ENCODE measurements at places on chromosomes 5 and 9.

DNA sequence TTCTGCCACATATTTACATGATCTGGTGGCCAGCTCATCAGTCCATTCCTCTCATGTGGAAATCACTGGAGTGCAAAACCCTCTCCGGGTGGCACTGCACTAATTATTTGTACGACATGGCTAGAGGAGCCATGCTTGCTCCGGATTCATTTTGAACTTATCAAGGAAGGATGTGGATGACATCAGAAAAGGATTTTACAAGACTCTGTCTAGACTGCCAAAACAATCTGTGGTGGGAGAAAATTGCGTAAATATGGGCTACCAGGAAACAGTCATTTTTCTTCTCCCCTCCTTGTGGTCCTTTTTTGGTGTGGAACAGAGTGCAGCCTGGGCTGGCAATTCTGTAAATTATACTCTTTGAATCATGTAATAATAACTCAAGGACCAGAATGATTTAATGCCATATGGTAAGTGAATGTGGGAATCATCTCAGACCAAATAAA is 123.4 kb upstream of the IFNE start:
- DNase-seq = no peak

GRCh38 chr5:123705741-123706140 is 193.8 kb downstream of the CSNK1G3 start:
- no peak for DNase-seq

GRCh38 chr9:122131401-122132001 is 28.1 kb downstream of the NDUFA8 start:
- no peak for DNase-seq

DNA sequence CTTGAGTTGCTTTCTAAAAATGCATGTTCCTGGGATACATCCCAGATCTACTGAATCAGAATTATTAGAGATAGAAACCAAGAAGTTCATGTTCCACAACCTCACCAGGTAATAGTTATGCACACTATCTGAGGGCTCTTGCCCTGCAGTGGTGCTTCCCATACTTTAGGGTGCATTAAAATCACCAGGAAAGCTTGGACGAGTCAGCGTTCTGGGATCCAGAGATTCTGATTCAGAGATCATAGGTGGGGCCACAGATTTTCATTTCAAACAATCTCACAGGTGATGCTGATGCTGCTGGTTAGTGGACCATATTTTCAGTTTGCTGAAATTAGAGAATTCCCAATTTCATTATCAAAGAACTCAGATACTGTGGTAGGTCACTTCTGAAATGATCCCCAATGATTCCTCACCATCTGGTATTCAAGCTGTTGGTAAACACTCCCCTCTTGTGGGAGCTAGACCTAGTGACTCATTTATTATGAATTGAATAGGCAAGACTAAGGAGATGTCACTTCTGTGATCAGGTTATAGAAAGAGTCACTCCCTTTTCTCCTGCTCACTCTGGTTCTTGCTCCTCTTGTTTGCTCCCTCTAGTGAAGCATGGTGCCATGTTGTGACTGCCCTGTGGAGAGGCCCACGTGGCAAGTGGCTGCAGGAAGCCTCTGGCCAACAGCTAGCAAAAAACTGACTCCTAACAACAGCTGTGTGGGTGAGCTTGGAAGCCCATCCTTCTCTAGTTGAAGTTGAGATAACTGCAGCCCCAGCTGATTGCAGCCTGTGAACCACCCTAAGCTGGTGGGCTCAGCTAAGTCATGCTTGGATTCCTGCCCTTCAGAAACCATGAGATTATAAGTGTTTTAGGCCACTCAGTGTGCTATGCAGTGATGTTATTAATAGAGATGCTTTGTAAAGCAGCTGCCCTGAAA is 59.8 kb downstream of the SH3TC2 start:
- DNase-seq = no peak

DNA sequence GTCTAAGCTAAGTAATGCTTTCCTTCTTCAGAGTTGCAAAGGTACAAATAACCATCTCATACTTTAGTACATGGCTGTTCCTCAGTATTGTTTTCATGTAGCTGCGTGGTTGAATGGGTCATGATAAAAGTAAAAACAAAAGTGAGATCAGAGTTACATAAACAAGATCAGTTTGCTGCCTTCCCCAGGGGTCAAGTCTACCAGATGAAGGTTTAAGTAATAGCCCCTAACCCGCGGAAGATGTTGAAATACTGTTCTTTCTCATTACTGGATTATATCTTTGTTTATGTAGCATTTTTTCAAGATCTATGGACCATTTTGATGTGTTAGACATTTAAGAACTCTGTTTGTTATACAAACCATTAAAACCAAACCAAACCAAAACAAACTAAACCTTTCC is 34.1 kb upstream of the ARRDC3 start:
- no peak for DNase-seq

- no peak for DNase-seq
Observed at GRCh38 chr9:21465138-21465537, 17.0 kb downstream of the IFNE start.

DNA sequence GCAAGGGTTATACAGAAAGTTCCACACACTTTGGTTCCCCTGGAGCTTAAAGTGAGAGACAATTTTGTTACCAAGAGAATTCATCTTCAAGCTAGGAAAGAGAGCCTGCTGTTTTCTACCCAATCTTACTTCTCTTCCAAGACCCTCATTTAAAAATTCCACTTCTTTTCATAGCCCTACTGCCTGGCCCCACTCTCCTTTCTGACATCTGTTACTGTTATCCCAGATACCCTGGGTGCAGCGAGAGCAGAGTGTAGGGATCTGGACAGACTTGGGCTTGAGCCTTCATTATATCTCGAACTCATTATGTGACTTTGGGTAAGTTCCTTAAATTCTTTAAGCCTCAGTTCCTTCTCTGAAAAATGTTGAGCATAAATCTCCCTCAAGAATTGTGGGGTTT is 263.1 kb downstream of the ASTN2 start:
- no peak for DNase-seq

GRCh38 chr9:113475031-113475430 is 11.5 kb downstream of the RGS3 start:
- DNase-seq = no peak

DNA sequence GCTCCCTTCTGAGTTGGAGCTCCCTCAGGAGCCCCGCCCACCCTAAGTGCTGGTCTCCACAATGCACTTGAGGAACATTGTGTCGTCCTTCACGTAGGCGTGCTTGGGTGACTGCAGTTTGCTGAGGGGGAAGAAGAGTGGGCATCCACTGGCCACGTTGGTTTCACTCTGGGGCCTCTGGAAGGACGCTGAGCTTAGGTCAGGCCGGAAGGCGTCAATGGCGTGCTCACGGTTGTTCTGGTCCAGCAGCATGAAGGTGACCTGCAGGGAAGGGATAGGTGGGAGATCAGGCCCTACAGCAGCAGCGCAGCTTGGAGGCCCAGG is 21.7 kb downstream of the TRAF1 start:
- no peak for DNase-seq

DNA sequence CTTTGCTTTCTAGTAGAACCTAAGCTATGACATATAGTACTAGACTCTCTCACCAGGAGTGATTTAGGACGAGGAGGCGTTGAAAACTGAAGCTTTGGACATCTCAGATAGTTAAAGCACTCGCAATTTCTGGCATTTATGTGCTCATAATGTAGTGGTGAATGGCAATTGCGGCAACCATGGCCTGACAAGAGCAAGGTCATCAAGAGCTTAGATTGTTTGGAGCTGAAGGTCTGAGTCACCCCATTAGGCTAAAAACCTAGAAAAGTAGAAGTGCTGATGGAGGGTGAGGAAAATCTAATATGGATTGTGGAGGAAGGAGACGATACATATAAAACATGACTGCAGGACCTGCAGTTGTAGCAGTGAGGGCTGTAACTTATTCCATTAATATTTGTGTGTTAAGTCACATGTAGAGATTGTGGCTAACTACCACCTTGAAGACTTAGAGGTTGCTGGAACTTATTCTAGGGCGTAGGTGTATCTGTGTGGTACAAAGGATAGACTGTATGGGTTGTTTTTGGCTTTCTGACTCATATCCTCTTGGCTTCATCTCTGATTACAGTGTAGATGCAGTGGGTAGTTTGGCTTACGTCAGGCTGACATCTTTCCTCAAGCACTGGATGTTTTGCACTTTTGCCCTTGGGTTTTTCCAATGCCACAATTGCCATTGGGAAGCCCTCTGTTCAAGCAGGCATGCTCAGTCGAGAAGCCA is 138.9 kb upstream of the CDKN2B start:
- DNase-seq = no peak

DNA sequence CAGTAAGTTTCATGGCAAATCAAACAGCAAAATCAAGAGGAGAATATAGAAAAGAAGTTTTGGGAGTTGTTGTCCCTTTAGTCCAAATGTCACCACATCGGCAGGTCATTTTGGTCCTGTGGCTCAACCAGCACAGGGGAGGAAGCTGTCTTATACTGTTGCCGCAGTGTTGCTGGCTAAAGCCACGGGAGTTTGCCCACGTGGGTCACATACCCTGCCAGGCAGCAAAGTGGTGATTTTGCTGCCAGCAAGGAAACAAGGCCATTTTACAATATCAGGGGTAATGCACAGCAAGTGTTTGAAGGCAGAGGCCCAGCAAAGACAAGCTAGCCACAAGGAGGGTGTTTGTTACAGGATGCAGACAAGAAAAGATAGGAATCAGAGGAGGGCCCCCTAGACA is 14.5 kb downstream of the GABRA6 start:
- DNase-seq = no peak

GRCh38 chr5:69364414-69364813 is 4.9 kb downstream of the AK6 start:
- no peak for DNase-seq

DNA sequence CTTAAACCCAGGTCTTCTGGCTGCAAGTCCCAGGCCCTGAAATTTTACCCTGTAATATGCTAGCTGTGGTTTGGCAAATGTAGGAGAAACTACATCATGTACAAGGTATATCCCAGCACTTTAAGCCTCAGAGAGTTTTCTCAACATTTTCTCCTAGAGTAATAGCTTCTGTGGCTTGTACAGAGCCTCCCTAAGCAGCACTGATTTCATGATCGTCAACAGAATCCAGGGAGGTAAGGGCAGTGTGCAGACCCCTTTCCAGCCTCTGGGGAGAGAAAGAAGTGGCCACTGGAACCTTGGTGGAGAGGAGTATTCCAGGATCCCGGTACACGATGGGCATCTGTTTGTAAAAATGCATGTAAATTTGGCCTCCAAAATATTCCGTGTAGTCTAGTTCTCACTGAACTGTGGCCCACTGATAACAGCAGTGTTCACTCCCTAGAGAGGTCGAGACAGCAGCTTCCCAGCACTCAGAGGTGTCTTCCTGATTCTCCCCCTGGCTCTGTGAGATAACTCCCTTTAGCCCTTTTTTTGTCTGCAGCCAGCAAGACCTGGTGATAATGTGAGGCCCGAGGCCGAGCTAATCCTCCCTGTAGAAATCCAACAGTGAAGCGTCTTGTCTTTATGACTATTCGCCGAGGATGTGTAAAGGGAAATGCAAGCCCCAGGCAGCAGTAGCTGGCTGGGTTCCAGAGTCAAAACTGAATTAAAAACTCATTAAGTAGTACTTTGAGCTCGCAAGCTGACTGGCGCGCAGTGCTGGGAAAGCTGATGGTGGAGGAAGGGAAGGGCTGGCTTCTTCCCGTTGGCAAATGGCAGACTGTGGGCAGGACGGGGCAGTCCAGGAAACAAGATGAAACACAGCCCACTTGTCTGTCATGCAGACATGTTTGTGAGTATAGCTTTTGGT is 59.0 kb downstream of the MAP1B start:
- no peak for DNase-seq

GRCh38 chr9:71764463-71764862 is 3.9 kb downstream of the CEMIP2 start:
- DNase-seq = no peak

DNA sequence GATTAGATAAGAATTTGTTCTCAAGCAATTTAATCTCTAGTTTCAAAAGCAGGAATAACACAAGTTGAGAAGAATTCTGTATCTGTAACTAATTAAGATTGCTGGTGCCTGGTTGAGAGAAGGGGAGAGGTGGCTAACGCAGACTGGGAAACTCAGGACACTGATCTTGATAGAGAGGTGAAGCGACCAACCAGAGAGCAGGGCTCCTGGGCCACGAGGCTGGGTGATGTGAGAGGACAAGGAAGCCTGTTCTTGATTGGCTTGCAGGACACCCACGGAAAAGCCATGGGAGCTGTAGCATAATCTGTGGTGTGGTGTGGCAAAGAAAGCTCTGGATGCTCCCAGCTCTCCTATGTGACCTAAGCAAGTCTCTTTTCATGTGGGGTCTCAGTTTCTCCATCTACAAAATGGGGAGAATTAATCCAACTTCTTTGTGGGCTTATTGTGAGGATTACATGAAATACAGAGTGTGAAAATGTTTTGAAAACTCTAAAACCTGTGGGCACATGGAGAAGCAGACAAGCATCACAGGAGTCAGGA is 594.1 kb upstream of the BRINP1 start:
- no peak for DNase-seq

- DNase-seq = no peak
Observed at GRCh38 chr5:138961221-138961620, 86.1 kb upstream of the LRRTM2 start.
